ENCODE measurements at places on chromosomes 1 and 21.

- DNase-seq = no peak
Observed at GRCh38 chr1:78492386-78492950, 1.7 kb downstream of the PTGFR start.

GRCh38 chr1:183075861-183076260 lies 52.6 kb downstream of the LAMC1 start:
- DNase-seq = no peak

GRCh38 chr1:64242895-64243756 lies 39.7 kb downstream of the UBE2U start:
- DNase-seq = peak; percentile 74

GRCh38 chr1:56123421-56123820 lies 455.9 kb downstream of the PLPP3 start:
- no peak for DNase-seq

DNA sequence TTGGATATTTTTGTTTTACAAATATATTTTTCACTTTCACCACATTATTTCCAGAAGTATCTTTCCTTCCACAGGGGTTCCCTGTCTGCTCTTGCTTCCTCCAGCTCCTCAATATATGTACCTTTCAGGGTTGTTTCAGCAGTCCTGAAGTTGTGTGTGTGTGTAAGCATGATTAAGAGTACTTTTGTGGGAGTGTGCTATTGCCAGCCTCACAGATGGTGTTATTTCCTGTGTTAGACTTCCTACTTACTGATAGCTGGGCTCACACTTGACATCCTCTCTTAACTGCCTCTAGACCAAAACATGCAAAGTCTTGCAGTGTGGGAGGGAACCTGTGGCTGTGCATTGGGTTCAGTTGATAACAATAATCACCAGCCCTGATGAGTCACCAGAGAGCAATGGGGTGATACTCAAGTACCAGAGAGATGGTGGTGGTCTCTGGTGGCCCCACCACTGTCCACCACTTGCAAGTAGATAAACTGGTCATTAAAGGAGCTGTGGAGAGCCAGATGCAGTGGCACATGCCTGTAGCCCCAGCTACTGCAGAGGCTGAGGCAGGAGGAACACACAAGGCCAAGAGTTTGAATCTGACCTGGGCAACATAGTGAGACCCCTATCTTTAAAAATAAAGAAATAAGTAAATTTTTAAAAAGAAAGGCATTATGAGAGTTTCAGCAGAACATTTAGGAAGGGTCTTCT lies 126.7 kb downstream of the NR5A2 start:
- peak; percentile 91 for DNase-seq

GRCh38 chr1:25103164-25103795 lies 129.0 kb downstream of the SYF2 start:
- no peak for DNase-seq

GRCh38 chr1:175222296-175222938 lies 29.8 kb upstream of the KIAA0040 start:
- DNase-seq = no peak

- DNase-seq = no peak
Observed at GRCh38 chr1:174967845-174968705, 31.7 kb upstream of the CACYBP start.

GRCh38 chr21:36725793-36726386 lies 27.0 kb downstream of the SIM2 start:
- no peak for DNase-seq

GRCh38 chr1:17412093-17412870 lies 27.2 kb downstream of the RCC2 start:
- DNase-seq = no peak

GRCh38 chr1:244187310-244187709 lies 136.2 kb downstream of the ZBTB18 start:
- no peak for DNase-seq

All from AML-193 (cell line).